Left ventricle myocardium inferior (tissue), 1 donor: ENCODE measurements at places on chromosomes 4 and X. TPM values are rescaled to one million over a fixed set of nuclear protein-coding genes. Genes with fewer than 3 reads are reported as not detected.

Gene RBMX2
- 11.6 TPM for total RNA-seq

Gene SMIM20
- 45.4 TPM for total RNA-seq

DNA sequence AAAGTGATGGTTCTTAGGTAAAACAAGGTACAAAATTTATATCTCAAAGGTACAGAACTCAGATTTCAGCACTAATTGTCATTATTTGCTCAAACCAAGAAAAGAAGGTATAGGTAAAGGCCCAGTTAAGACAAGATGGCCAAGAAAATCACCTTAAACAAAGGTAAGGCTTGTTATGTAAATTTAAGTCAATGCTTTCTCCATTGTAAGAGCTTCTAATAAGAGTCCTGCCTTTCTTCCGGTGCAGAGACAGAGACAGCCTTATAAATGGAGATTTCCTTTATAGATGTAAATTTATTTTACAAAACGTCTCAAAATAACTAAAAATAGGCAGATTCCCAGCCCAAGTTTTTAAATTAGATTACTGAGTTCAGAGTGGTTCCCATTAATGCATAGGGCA, 89.9 kb downstream of the EDA start:
- no peak for DNase-seq

DNA sequence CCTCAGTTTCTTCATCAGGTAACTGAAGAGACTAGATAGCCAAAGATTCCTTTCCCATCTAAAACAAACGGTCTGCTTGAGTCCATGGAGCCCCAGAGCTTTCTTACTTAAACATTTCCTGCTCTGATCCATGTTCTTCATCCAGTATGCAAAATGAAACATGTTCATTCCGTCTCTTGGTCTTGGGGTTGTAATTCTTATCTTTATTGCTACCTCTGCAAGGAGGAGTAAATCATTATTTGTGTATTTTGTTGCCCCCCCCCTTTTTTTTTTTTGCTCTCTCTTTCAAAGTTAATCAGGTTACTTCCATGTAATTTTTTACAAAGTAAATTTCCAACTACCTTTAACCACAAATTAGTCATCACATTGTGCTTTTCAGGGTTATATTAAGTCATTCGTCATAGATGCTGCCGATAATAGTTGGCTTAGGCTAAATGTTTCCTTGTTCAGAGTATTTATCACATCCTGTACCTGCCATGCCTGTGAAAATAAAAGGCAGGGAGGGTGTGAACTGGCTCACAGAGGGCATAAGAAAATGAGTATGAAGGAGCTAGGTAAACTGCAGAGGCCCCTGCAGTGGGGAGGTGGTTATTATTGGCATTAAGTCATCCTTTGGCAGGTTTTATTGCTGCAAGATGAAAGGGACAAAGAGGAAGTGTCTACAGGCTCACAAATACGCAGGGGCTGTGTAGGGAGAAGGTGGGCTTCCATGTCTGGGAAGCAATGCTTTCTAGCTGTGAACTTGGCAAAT, 76.7 kb upstream of the HS3ST1 start:
- no peak for DNase-seq

- peak; percentile 84 for DNase-seq
Observed at GRCh38 chrX:84501798-84502628, at the start of gene HDX. TSS of gene HDX (minus strand) at chrX:84502453. CDS start at chrX:84475397, 27,056 bp downstream.

Gene SLIT2
- total RNA-seq: 6.0 TPM
